ENCODE measurements at places on chromosomes 12 and 14.

- DNase-seq = no peak
Observed at GRCh38 chr12:121838126-121838525, 20.5 kb downstream of the HPD start.

DNA sequence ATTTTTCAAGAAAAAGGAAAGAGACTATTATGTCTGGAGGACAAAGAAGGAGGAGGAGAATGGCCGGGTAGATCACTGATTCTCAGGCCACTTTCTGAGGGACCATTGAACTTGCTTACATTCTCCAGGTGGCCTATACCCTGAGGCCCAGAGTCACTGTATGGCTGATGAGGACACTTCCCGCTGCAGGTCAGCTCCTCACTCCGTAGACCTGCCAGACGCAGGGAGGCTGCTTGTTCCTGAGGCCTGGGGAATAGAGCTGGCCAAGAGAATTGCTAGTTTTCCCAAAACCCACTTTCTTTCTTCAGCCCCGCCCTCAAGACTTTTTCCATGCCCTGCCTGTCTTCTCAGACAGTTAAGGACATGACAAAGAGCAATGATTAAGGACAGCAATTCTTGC, 510.5 kb upstream of the TBX3 start:
- no peak for DNase-seq

DNA sequence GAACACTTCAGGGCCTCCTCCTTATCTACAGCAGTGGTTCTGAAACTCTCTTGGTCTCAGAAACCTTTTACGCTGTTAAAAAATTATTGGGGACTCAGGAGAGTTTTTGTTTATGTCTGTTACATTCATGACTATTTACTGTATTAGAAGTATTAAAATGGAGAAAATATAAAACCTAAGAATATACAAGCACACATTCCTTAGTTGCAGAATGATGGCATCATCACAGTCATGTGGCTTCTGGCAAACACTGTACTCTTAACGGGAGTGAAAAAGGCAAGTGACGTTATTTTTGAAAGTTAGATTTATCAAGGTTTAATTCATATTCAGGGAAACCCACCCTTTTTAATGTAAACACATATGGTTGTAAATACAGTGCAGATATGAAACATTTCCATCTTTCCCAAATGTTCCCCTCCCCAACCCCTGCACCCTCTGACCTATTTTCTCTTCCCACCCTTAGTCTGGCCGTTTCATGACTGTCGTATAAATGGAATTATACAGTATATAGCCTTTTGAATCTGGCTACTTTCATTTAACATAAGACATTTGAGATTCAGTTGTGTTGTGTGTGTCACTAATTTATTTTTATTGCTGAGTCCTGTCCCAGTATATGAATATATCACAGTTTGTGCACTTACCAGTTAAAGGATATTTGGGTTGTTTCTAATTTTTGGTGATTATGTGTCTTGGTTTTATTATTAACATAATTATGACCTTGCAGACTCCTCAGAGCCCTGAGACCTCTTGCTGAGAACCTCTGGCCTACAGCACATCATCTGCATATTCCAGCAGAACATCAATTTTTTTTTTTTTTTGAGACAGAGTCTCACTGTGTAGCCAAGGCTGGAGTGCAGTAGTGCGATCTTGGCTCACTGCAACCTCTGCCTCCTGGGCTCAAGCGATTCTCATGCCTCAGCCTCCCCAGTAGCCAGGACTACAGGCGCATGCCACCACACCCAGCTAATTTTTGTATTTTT, 457.0 kb downstream of the PCNX1 start:
- no peak for DNase-seq

DNA sequence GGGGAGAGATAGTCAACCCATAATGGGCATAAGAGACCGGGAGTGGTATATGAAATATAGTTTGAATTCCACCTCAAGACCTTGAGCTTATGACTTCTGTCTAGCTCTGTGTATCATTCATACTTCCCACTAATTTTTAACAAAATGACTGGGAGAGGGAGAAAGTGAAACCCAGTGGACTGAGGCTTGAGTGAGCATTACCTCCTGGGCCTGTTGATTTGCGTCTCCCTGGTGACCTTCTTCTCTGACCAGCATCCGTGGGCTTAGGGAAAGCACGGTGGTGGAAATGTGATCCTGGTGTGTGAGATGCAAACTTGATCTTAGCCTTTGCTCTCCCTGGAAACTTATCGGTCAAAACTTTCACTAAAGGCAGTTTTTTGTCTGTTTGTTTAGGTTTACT, 207.9 kb upstream of the BCL2L14 start:
- DNase-seq = no peak

- no peak for DNase-seq
Observed at GRCh38 chr12:88420457-88420856, 159.8 kb downstream of the KITLG start.

DNA sequence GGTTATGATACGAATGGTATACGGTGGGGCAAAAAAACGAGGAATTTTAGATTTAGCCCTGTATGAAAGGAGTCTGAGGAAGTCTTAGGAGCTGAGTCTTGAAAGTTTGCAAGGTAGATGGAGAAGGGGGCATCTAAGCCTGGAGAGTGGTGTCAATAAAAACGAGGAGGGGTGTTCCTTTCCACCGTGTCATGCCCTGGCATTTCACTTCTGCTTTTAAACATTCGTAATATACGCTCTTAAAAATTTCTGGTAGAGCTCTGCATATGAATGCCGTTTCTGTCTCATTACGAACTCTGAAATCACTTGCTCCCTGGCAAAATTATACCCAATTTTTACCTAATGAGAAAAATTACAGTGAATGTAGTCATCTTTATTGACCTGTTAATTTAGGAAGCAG, 170.2 kb downstream of the ERC1 start:
- DNase-seq = no peak

GRCh38 chr12:46388427-46389021, 16.0 kb upstream of the SLC38A2 start:
- no peak for DNase-seq

DNA sequence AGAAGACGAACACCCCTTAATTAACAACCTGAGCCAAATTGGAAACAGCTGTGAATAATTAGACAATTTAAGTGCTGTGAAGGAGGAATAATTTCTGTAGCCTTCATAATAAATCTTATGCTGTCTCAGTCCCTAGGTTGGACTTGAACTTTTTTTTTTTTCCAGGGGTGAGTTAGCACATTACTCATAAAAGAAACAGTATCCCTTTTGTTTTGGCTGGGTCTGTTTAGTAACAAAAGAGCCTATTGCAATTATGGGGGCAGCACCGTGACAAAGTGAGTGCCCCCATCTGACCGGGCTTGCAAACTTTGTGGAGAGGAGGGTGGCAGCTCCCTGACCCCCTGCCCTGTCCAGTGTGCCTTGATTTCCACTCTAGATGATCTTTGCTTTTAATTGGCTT, 167.4 kb downstream of the DICER1 start:
- no peak for DNase-seq

DNA sequence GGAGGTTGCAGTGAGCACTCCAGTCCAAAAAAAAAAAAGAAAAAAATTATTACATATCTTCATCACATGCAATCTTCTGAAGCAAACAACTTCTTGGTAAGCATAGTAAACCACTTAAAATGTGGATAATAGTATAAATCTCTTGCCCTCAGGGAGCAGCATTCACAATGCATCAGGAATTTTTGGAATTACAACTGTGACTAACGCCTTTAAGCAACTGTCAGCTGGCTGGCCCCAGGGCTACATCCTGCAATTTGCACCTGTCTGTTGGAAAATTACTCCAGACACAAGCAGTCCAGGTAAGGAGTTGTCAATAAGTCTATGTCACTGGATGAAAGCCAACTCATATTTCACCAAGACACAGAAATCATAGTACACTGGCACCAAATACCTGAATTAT, 5.5 kb upstream of the SLC7A7 start:
- no peak for DNase-seq

- no peak for DNase-seq
Observed at GRCh38 chr14:79496701-79497100, 714.6 kb downstream of the DIO2 start.

GRCh38 chr12:30110958-30111586, 327.3 kb upstream of the TMTC1 start:
- no peak for DNase-seq

DNA sequence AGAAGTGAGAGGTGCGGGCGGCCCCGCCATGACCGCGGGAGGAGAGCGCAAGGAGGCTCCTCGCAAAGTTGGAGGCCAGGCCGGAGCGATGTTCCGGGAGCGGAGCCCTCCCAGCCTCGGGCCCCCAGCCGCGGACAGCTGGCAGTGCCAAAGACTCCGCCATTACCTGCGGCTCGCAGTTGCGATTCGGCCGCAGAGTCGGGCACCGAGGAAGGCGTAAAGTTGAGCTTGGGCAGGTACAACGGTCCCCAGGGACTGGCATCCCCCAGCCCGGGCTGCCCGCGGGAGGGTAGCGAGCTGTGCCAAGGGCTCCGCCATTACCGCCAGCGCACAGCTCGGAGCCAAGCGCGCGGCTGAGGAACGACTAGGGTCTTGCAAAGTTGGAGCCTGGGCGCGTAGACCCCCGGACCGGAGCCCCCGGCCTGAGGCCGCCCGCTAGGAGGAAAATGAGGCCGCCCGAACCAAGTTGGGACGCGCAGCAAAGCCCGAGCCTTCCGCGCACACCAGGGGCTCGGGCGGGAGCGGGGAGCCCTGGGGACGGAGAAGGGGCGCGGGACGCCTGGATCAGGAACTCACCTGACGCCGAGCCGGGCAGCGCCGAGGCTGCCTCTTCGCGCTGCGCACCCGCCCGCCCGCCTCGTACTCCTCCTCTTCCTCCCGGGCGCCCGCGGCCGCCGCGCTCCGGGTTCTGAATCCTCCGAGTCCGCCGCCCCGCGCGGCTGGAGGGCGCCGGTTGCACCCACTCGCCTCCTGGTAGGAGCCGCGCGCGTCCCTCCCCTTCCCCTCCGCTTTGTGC, 677 bp downstream of the NOS1 start:
- no peak for DNase-seq

- DNase-seq = no peak
Observed at GRCh38 chr12:97046901-97047300, 139.8 kb downstream of the NEDD1 start.

DNA sequence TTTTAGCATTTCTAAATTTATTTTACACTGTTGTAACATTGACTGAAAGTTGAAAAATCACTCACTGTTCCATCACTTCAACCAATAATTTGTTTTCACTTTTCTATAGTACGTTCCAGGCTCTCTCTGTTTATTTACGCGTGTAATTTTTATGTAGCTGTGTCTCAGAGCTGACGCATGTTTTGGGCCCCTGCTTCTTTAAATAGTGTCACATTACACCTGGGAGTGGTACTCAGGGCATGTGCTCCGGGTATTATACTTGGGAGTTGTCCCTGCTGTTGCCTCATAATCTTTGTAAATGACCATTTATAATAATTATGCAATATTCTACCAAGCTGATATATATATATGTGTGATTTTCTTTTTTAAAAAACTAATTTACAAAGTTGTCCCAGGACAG, 132.8 kb upstream of the CPM start:
- DNase-seq = no peak

DNA sequence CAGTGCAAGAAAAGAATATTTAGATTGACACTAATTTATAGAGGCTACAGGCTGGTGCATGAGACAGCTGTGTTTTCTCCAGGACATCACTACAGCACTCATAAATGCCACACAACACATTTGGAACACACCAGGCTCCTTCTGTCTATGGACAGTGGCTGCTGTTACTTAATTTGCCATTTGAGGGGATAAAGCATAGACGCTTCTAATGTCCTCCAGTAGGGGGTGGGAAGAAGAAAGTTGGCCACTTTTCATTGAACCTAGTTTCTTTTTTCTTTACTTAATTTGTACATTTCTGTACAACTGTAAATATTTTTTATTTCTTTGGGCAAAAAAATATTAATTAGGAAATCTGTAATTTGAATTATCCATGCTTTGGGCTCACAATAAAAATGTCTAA, 12.4 kb upstream of the RTN1 start:
- DNase-seq = no peak

GRCh38 chr12:64876388-64877071, 52.1 kb downstream of the TBC1D30 start:
- DNase-seq = no peak

- no peak for DNase-seq
Observed at GRCh38 chr12:38930990-38931389, 25.6 kb upstream of the CPNE8 start.

GRCh38 chr12:64714551-64714968, 44.6 kb downstream of the GNS start:
- no peak for DNase-seq

- no peak for DNase-seq
Observed at GRCh38 chr14:81209167-81209836, 11.5 kb downstream of the GTF2A1 start.

DNA sequence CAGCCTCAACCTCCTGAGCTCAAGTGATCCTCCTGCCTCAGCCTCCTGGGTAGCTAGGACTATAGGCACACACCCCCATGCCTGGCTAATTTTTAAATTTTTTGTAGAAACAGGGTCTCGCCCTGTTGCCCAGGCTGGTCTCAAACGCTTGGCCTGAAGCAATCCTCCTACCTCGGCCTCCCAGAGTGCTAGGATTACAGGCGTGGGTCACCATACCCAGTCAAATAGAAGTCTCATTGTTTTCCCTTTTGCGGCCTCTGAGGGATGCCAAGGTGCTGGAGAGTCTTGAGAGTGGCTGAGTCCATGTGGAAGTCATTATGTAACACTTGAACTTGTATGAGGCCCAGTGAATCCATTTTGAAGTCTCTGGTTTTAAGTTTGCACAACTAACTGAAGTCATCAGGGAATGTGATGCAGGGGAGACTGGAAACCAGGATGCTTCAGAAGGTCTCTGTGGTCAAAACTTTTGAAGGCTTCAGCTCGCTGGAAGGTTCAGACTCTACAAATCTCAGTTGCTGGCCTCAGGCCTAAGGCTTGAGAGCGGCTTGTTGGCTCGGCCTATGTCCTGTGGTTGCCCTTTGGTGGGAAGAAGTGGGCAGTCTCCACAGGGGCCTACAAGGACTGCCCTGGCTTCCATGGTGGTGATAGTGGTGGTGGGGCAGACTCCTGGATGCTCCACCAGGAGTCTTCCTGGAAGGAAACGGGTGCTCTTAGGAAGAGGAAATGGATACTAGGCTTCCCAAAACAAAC, 29.2 kb downstream of the GALNT16 start:
- DNase-seq = no peak

DNA sequence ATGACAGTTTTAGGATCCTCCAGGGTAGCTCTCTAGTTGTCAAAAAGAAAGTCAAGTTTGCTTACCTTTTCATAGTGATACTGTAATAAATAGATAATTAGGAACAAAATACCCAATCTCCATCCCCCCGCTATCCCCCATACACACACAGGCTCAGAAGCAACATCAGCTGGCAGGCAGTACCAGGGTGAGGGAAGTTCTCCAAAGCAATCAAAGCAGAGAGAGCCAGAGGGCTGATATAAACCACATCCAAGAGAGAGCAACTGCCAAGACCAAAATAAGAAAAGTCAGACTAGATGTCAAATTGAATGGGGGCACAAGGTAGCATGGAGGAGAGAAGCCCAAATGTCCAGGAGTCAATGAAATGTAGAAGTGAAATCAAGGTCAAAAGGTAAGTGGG, 80.2 kb upstream of the PTPRR start:
- DNase-seq = no peak

GRCh38 chr12:49366096-49366651, 1.1 kb upstream of the SPATS2 start:
- DNase-seq = no peak
